ENCODE measurements at places on chromosomes 7 and 10.
A peak's percentile ranks its signal among the peaks of the same experiment; 100 is the strongest.

DNA sequence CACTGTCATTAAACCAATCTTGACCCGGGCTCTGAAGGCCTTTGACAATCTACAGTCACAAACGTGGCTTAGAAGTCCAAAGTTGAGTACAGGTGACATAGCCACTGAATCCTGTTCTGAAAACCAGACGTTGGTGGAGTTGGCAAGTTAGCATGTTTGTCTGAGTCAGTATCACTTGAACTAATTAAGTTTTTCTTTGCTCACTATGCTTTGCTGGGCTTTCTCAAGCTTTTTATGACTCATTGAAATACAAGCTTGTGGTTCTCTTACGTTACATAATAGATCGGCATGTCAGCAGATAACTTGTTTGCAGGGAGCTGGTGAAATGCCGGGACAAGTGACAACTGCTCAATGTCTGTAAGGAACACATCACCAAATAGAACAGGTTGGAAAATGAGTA is 53.8 kb downstream of the ARL5B start:
- no peak for DNase-seq

DNA sequence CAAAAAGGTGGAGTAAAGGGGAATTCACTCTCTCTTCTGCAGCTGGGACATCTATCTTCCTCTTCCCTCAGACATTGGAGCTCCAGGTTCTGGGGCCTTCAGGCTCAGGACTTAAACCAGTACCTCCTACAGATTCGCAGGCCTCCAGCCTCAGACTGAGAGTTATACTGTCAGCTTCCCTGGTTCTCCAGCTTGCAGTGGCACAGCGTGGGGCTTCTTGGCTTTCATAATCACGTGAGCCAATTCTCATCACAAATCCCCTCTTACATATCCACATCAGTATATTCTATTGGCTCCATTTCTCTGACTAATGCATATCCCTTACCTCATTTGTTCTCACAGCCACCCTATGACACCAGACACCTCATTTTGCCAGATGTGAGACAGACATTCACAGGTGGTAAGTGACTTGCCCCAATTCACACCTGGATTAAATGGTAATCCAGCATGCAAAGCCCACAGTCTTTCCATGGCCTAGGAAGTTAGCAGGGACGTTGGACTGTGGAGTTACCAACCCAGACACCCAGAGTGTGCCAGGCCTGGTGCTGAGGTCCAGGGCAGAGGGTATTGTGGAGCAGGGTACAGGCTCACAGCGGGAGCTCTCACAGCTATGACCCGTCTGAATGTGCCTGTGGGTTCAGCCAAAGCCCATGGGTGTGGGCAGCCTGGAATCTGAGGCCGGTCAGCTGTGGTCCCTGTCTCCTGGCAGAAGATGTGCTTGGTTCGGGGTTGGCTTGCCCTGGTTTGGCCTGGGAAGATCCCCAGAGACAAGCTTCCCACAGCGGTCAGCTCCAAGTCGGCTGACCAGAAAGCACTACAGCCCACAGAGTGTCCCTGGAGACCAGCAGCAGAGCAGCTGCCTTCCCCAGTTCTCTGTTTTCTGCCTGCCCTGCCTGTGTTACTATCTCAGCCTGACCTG is 18.4 kb upstream of the ZCCHC24 start:
- no peak for DNase-seq

DNA sequence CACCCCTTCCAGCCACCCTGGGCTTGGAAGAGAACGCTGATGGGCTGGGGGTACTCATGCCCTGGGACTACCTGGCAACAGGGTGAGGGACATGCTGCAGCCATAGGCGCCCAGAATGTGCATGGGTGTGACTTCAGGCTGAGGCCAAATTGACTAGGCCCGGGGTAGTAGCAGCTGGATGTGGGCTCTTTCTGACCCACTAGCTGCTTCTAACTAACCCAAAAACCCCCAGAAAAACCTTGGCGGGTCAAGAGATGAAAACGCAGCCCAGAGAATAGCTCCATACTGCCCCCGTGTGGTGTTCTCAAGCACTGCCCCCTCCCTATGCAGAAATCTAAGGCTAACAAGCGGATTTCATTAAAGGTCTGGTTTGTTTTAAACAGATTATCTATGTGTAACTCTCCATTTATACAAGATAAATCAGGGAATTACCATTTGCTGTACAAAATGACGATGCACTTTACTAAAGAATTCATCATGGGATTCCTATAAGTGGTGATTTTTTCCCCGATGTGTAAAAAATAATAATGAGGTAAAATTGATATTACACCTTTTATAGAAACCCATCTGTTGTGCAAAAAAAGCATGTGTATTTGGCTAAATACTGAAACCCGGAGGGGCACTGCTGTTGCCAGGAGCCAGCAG is 4.2 kb downstream of the SMARCD3 start:
- DNase-seq, result peak; percentile 63

GRCh38 chr10:9848981-9849380 is 1168.7 kb upstream of the CELF2 start:
- DNase-seq, result no peak

DNA sequence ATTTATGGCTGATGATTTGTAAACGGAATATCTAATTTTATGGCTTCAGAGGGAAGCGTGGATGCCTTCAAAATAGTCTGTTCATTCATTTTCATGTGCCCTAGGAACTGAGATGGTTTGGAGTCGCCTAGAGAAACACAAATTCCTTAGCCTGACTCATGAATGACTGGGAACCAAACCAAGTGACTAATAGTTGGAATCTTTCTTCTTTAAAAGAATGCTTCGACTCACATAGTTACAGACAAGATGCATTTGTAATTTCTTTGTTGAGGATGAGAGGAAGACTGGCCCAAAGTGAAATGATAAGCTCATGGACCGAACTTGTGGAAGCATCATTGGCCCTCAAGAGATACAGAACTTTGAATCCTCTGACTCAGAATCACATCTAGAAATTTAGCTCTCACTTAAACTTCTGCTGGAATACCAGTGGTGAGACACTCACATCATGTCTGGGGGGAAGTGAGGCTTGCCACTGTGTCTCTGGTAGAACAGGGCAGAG is 1107.2 kb downstream of the NRG3 start:
- no peak for DNase-seq

GRCh38 chr7:129824291-129825208 is 128.2 kb downstream of the UBE2H start:
- peak; percentile 28 for DNase-seq

DNA sequence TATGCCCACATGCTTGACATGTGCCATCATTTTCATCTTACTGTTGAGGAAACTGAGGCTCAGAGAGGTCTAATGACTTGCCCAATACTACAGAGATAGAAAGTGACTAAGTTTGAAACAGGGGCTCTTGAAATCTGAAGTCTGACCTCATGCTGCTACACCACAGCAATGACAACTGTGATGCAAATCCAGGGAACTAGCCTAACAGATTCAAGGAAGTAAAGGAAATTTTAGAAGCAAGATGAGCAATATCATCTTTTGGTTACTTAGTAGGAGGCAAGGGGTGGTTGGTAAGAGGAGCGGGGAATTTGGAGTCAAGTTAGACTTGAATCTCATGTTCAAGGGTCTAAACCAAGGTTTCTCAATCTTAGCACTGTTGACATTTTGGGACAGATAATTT is 26.3 kb upstream of the OSBPL3 start:
- DNase-seq, result no peak

DNA sequence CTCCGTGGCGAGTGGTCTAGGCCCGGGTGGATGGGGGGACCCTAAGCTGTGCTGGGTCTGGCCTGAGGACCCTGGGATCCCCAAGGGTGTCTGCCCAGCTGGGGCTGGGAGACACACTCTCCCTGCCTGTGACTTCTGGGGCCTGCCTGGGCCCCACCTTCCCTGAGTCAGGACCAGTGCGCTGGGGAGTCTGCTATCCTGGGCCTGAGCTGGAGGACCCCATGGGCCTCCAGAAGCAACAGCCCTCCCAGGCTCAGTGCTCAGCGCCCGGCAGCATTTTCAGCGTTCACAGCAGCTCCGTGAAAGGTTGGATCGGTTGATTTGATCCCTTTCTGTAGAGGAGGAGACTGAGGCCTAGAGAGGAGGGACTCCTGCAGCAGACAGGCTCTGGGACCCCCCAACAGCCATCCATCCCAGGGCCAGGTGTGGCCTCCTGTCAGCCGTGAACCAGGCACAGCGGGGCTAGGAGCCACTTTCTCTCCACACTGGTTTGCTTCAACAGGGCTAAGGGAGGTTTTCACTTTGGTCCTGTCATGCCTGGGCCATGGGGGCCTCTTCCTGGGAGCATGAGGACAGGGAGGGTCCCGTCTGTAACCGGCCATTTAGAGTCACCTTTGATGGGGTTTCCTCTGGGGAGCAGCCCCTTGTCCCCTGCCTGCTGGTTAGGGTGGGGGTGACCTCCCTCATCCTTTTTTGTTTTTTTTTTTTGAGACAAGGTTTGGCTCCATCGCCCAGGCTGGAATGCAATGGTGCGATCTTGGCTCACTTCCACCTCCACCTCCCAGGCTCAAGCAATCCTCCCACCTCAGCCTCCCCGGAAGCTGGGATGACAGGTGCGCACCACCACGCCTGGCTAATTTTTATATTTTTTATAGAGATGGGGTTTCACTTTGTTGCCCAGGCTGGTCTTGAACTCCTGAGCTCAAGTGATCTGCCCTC is 12.4 kb downstream of the FOXL3 start:
- no peak for DNase-seq

DNA sequence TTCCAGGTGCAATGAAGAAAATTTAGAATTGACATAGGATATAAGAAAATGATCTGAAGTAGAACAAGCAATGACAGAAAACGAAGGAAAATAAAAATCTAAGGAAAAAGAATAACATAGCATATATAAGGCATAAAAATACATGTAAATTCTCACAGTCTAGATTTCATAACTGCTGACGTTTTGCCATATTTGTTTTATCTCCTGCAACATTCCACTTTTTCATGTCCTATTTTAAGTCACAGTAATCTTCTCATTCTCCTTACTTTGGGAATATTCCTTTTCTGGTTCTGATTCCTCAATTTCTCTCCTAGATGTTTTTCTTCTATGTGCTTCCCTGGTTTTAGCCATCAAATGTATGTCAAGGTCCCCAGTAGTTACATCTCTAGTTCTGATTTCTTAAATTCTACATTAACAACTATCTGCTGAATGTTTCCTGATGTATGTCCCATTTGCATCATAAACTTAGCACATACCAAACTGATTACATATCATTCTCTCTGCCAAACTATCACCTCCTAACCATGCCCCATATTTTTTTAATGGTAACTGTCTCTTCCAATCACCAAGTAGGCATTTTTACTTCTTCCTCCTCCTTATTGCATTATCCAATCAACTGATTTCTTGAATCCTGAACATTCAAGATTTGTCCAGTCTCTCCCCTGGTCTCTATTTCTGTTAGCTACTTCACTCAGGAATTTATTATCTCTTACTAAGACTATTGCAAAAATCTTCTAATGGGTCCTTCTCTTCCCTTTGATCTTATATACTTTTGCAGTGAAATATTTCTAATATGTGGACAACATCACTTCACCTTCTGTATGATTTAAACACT is 171.3 kb downstream of the DNAJC1 start:
- no peak for DNase-seq

DNA sequence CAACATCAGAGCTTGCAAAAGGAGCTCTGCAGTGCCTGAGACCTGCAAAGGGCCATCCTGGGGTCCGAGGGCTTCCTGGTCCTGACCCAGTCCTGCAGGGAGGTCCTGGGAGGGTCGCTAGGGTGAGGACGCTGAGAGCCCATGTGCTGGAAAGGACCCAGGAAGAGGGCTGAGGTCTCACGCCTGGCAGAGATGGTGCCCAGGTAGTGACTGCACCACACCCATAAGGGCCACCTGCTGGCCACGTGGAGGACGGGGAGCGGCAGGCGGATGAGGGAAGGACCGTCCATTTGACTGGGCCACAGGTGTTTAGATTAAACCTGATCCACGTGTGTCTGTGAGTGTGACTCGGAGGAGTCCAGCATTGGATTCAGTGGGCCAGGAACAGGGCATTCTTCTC is 392.8 kb downstream of the DNAJB6 start:
- DNase-seq, result no peak

DNA sequence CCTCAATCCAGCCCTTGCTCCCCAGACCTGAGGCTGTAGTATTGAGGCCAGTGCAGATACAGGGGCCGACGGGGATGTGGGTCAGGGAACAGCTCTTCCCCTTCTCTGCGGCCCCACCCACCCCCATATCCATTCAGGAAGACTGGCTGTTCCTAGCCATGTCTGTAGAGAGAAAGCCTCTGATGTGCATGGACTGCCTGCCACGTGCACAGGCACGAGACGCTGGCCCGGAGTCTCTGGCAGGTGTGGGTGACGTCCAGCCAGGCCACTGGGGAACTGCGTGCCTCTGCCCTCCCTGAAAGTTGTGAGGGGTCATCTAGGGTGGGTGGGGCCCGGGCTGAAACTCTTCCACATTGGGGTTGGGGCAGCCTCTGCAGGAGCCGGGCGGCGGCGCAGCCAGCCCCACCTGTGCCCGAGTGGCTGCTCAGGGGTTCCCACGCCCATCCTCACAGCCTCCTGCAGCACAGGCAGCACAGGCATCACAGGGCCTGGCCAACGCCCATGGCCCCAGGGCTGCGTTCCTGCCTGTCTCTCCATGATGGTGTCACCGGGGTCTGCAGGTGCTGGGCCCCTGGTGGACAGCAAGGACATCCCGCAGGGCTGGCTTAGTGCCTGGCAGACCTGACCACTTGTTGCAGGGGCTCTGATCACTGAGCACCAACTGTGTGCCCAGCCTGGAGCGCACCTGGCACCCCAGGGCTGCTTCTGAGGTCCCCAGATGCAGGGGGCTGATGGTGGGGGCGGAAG is 27.5 kb downstream of the MICALL2 start:
- DNase-seq, result no peak

GRCh38 chr10:103800789-103801540 is 54.4 kb downstream of the SH3PXD2A start:
- peak; percentile 32 for DNase-seq

- no peak for DNase-seq
Observed at GRCh38 chr10:87703771-87704170, 44.1 kb downstream of the PAPSS2 start.

DNA sequence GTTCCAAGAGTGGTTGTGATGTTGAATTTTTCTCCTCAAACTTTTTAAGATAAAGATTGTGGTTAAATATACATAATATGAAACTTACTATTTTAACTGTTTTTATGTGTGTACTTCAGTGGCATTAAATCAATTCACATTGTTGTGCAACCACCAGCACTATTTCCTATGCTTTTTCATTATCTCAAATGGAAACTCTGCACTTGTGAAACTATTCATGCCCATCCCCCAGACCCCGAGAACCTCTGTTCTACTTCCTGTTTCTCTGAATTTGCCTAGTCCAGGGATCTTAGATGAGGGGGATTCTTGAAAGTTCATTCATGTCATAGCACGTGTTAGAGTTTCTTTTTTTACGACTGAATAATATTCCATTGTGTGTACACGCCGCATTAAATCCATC is 67.0 kb downstream of the WDR37 start:
- no peak for DNase-seq

GRCh38 chr7:80027611-80028173 is 106.9 kb upstream of the GNAI1 start:
- no peak for DNase-seq

GRCh38 chr7:2619116-2619515 is 12.7 kb upstream of the TTYH3 start:
- DNase-seq, result no peak

All from stimulated activated CD4-positive, alpha-beta T cell treated with anti-CD3 and anti-CD28 coated beads, Interleukin-4, amount 100 ng/mL, for 24 hours (primary cell).